Activated CD4-positive, alpha-beta T cell treated with anti-CD3 and anti-CD28 coated beads, Interleukin-2, amount 50 U/mL, for 48 hours (primary cell): ENCODE measurements at places on chromosomes 16 and 17.

DNA sequence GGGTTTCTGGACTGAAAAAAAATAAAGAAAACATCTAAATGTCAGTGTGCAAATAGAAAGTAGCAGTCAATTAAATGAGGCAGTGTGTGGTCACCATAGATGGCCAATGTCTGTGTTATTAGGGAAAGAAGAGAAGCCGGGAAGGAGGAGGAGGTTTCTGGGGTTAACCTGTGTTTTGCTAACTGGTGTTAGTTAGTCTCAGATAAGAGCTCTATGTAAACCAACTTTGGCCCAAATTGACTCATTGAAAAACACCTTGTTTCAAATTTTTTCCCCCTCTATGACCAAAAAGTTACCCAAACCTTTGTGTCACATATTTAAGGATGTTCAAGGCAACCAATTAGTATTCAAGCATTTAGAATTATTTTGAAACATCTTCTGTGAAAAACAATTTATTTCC, 530.9 kb downstream of the MAF start:
- no peak for DNase-seq

DNA sequence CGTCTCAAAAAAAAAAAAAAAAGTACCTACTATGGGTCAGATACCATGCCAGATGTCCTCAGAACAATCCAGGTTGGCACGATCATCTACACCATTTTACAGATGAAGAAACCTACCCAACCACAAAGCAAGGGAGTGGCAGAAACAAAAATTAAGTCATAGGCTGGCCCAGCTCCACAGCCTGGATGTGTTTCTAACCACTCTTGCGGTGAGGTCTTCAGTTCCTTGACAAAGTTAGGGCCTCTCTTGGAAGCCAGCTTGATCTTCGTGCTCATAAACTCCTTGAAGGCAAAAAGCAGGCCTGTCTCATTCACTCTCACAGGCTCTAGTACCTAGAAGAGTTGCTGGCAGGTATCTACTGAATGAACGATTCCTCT, 6.2 kb downstream of the GGA2 start:
- DNase-seq = no peak

DNA sequence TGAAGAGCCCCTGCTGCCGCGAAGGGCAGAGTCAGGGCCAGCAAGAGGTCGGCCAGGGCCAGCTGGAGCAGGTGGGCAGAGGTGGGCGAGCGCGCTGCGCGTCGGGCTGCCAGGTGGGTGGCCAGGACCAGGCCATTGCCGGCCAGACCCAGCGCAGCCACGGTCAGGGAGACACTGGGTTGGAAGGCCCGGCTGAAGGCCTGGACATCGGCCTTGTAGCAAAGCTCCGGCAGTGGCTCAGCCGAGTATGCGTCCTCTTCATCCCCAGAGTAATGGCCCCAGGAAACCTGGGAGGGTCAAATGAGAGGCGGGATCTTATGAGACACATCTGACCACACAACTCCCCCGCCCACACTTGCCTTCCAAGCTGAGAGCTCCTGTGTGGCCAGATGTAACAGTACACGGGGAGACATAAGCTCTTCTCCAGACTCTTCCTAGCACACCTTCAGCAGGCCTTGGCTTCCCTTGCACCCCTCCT, 1.3 kb downstream of the CCR10 start:
- no peak for DNase-seq

DNA sequence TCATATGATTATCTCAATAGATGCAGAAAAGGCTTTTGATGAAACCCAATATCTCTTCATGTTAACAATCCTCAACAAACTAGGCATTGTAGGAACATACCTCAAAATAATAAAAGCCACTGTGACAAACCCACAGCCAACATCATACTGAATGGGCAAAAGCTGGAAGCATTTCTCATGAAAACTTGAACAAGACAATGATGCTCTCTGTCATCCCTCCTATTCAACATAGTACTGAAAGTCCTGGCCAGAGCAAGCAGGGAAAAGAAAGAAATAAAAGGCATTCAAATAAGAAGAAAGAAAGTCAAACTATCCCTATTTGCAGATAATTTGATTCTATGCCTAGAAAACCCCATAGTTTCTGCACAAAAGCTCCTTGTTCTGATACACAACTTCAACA, 999.2 kb upstream of the GOT2 start:
- no peak for DNase-seq

GRCh38 chr17:79728169-79728907, 2.4 kb upstream of the ENPP7 start:
- DNase-seq = peak; percentile 83

GRCh38 chr17:40854175-40854814, 12.7 kb downstream of the KRT12 start:
- no peak for DNase-seq

DNA sequence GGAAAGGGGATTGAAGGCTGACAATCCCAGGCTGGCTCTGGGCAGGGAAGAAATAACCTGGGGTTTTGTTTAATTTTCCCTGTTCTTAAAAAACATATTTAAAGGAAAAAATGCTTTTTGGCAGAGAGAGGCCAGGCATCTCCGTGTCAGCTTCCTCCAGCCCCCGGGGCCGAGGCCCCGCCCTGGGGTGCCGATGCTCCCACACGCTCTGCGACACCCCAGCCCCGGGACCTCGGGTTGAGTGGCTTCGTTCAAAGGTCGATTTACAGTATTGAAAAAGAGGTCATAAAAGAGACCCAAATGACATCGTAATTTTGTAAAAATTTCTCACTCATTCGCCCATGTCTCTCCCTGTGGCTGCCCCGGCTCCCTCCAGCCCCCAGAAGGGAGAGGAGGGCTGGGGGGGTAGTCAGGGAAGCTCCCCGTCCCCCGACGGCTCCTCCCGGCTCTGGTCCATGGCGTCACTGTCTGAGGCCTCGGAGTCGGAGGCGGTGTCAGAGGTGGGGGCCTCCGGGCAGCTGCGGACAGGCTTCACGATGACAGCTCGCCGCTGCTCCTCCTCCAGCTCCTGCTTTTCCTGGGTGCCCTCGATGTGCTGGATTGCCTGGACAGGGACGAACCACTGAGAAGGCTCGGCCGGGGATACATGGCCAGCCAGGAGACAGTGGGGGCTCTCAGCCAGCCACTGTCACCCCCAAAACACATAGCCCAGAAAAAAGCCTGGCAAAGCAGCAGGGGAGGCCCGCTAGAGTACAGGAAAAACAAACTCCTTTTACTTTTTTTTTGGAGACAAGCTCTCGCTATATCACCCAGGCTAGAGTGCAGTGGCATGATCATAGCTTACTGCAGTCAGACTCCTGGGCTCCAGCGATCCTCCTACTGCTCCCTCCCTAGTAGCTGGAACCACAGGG, 14.9 kb downstream of the TFAP4 start:
- DNase-seq = no peak

DNA sequence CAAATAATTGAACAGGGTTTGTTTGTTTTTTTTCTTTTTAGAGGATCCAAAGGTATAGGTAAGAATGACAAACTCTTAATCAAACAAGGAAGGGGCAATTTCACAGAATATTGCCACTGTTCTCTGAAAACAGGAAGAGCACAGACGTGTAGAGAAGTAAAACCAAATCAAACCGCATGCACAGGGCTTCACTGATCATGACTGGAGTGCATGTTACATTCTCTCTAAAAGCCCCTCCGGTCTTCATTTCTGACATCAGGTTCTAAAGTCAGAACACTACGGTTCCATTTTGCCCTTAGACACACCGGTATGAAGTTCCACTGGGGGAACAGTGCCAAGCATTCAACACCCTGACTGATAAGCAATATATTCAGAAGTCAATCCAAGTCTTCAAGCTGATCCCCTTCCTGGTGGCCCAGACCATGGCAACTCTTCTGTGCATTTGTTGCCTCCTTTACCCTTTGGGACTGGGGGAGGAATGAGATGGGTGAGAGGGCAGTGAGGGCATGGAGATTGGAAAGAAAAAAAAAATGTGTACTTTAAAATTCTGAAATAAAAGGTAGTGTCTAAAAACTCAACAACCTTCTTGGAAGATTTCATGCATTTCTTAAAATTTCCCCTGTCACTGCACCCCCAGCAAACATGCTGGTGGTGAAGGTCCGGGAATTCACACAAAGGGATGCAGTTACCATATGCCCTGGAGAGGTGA, 1.4 kb downstream of the MMD start:
- DNase-seq = no peak

- DNase-seq = no peak
Observed at GRCh38 chr17:6435051-6435450, at the start of gene AIPL1. TSS of gene AIPL1 (minus strand) at chr17:6435121. CDS start at chr17:6435104, 17 bp downstream.

GRCh38 chr17:9220398-9221146, 199.3 kb downstream of the NTN1 start:
- no peak for DNase-seq

DNA sequence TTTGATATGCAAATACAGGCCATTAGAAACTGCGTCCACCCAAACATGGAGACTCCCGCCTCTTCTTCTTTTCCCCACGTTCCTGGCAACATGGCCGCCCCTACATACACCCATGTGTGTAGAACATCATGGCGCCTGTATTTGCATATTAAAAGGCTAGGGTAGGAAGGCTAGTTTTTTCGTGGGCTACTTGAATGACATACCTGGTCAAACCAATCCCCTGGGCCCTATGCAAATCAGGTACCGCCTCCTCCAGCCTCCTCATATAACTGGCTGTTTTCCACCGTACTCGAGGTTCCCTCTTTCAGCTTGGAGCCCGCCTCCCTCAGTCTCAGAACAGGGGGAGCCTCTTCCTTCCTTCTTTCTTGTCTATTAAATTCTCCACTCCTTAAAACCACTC, 840 bp upstream of the CD300LB start:
- no peak for DNase-seq
